ENCODE measurements at places on chromosomes 12 and 14.

DNA sequence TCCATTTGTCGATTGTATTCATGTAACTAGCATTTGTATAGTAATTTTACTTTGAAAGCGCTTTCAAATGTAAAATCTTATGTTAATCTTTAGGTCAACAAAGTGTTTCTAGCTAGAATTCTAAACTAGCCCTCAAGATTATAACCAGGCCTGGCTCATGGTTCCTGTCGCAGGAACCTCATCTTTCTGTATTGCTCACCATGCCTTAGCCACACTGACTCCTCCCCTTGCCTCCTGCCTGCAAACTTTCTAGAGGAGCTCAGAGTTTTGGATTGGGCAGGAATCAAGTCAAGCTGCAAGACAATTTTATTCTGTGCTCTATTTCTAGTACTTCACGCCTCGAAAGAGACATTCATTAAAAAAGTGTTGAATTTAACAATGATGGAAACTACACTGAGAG is 99.8 kb downstream of the TGFB3 start:
- DNase-seq = no peak

GRCh38 chr14:37597538-37597913 is 2.1 kb downstream of the TTC6 start:
- no peak for DNase-seq

DNA sequence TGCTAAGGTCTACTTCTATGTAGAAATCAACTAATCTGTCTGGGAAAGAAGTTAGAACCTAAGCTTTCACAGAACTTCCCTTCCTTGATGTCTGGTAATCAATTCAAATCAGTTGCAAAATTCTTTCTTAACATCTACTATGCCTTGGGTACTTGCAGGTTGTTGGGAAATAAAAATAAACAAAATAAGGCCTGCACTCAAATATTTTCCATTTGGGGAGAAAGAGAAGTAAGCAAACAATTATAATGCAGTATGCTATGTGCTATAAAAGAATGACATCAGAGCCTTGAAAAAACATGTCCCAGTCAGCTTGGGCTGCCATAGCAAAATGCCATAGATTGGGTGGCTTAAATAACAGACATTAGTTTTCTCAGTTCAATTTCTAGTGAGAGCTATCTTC is 425.9 kb upstream of the DCN start:
- no peak for DNase-seq

- DNase-seq = no peak
Observed at GRCh38 chr12:12181511-12181910, 85.3 kb downstream of the LRP6 start.

DNA sequence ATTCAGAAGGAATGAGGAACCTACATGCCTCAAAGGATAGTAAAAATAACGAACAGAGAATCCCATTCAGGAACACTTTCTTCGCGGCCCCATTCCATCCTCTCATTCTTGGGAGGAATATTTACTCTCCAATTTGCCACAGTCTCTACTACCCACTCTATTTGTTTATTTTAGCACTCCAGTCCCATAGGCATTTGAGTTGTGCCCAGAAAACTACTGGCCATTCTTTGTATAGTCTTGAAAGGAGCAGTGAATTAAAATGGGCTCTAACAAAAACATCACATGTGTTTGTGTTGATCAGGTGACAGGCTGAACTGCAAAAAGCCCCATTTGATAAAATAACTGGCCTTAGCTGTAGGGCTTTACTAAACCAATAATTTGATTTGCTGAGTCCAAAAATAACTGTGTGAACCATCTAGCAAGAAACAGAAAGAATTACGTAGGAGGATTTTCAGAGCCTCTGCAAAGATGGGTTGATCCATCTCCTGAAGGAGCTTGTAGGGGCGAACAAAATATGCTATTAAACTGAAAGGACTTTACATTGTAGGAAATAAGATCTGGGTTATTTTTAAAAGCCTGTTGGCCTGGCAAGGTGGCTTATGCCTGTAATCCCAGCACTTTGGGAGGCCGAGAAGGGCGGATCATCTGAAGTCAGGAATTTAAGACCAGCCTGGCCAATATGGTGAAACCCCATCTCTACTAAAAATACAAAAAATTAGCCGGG is 142.3 kb upstream of the CPNE8 start:
- DNase-seq = no peak
